ENCODE measurements at places on chromosomes 5 and 9.

DNA sequence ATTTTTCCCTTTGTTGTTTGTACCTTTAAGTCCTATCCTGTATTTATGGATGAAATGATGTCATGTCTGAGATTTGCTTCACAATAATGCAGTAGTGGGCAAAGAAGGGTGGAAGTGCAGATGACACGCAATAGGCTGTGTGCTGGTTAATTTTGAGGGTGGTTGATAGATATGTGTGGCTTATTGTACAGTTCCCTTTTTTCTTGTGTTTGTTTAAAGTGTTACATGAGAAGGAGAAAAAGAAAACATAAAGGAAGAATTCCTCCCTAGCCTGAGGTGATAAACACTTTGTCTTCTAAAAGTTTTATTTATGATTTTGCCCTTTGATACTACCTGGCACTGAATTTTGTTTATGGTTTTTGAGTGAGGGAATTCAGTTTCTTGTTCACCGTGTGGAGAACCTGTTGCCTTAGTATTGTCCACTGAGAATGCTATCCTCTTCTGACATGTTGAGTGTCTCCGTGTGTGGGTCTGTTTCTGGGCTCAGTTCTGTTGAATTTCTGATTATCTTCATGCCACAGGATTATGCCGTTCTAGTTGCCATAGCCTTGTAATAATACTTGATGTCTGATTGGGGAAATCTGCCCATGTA lies 52.3 kb upstream of the FAM120AOS start:
- DNase-seq = no peak

GRCh38 chr9:87381050-87381711 lies 116.5 kb upstream of the DAPK1 start:
- DNase-seq = no peak

DNA sequence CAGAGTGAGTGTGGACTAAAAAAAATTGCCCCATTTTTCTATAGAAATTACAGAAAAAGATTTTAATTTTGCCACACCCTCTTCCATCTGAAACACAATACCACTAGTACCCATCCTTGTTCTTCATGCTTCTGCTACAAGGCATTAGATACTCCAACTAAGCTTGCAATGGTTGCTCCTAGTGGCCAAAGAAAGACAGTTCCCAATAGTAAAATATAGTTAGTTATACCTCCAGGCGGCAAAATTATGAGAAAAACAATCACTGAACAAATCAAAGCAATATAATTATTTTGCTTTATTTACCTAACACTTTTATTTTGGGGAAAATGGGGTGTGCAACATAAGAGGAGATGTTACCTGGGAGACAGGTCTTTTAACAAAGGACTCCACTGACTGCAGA lies 101.2 kb downstream of the RAPGEF6 start:
- DNase-seq = no peak

DNA sequence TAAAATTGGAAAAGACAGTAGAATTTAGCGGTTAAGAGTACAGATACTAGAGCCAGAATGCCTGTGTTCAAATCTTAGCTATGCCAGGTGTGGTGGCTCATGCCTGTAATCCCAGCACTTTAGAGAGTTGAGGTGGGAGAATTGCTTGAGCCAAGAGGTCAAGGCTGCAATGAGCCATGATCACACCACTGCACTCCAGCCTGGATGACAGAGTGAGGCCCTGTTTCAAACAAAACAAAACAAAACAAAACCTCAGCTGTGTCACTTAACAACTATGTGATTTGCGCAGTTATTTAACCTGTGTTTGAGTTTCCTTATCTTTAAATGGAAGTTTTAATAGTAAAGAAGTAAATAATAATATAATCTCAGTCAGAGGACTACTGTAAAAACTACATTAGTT lies 68.3 kb downstream of the TBCA start:
- no peak for DNase-seq

GRCh38 chr5:120677481-120677880 lies 213.4 kb downstream of the PRR16 start:
- DNase-seq = no peak

All from stimulated activated CD4-positive, alpha-beta T cell treated with anti-CD3 and anti-CD28 coated beads, TNF-alpha, amount 100 ng/mL, for 24 hours (primary cell).